ENCODE measurements at places on chromosomes 5 and 9.

DNA sequence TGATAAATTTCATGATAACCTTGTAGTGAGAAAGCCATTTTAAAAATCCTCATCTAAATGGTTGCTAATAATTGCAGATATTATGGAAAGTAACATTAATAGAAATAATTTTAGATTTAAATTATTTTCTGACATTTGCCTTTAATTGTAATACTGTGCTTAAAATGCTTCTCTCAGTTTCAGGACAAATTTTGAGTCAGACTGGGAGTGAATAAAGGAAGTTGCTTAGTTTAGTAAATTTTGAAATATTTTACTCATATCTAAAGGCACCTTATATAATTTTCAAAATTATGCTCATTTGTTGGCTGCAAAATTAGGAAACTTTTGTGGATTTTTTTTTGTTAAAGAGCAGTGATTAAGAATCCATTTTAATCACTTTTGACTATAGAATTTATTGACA is 93.8 kb downstream of the CSNK1G3 start:
- DNase-seq, result no peak

DNA sequence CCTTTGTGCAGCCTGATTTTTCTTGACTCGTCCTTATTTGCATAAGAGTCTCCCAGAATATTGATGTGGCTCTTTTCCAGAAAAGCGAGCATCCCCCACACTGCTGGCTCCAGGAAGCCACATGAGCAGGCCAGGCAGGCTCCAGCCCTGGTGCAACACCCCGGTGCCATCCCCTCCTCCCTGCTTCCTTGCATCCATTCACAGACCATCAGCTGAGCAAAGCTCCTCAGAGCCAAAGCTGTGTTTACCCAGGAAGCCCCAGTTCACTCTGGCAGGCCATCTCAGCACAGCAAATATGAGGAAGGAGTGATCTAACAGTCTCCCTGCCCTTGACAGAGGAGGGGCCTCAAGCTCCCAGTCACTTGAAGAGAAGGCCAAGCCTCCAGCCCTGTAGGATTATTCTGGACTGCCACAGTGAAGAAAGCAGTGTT is 34.4 kb downstream of the INSYN2B start:
- no peak for DNase-seq

DNA sequence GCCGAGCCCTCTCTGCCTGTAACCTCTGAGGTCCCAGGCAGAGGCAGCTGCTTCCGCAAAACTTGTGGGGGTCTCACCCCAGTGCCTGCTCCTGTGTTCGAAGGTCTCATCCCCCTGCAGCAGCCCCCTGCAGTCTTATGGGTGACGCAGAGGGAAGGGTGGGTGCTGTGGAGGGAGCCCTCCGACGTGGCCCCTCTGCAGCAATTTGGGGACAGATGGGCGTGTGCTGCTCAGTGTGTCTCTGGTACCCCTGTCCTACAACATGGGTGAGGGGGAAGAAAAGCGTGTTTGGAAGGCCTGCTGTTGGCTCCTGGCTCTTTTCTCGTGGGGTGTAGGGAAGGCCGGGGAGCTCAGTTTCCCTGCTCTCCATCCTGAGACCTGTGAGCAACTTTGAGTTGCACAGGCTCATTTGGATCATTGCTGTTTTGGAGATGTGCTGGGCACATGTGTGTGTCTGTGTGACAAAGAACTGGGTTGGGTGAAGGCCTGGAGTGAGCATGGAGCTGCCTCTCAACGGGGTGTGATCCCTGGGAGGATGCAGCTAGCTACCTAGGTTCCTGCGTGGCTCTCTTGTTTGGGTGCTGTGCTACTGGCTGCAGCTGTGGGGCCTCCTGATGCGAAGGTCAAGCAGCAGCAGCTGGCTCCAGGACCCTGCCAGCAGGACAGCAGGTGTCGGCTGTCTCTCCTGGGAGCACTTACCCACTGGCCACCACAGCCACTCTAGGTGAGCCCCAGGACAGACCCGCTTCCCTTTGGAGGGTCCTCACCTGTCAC is 179.6 kb upstream of the PITX1 start:
- DNase-seq, result no peak

GRCh38 chr5:1302258-1302657 is 7.4 kb upstream of the TERT start:
- no peak for DNase-seq

GRCh38 chr5:14110196-14110595 is 32.9 kb upstream of the TRIO start:
- no peak for DNase-seq

DNA sequence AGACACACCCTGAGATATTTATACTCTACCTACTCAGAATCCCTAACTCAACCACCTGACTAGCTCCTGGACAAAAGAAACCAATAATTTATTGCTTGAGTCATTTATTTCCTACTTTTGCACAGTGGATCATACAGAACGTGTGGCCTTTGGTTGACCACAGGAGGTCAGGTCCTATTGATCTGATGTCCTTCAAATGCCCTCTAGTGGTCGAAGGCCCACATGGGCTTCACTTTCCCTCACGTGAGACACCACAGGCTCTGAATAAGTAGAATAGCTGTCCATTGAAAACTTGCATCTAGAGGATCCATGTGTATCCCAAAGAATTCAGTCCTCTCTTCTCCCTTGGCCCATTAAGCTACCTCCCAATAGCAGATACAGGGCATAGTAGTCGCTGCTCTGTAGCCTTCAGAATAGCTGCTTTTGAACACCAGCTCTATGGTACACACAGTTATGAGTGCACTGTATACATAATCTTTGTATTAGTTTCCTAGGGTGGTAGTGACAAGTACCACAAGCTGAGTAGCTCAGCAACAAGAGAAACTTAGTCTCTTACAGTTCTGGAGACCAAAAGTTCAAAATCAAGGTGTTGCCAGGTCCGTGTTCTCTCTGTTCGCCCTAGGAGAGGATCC is 177.6 kb upstream of the SMARCA2 start:
- no peak for DNase-seq

GRCh38 chr9:268616-269015 is 54.0 kb downstream of the DOCK8 start:
- DNase-seq, result no peak

DNA sequence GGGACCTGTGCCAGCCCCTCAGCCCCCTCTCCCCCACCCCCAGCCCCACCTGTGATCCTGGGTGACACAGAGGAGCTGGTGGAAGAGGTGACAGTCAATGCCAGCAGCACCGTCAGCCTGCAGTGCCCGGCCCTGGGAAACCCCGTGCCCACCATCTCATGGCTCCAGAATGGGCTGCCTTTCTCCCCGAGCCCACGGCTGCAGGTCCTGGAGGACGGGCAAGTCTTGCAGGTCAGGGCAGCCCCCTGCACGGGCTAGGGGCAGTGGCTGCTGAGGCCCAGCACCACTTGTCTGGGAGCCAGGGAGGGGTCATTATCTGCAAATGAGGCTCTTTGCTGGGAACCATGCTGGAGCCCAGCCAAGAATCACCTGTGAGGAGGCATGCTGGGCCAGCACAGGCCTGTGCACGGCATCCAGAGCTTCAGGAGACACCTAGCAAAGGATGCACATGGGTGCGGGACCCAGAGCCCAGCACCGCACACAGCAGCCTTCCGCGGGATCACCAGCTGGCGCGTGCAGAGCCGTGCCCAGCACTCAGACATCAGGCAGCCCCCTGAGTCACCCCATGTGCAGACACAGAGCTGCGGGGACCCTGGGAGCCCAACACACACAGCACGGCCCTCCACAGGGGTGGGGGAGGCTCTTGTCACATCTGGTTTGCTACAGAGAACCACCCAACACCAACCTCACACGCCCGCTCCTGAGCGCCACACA is 62.0 kb upstream of the ASS1 start:
- DNase-seq, result no peak

- no peak for DNase-seq
Measured at GRCh38 chr9:14373336-14373666, 59.4 kb upstream of the NFIB start.

DNA sequence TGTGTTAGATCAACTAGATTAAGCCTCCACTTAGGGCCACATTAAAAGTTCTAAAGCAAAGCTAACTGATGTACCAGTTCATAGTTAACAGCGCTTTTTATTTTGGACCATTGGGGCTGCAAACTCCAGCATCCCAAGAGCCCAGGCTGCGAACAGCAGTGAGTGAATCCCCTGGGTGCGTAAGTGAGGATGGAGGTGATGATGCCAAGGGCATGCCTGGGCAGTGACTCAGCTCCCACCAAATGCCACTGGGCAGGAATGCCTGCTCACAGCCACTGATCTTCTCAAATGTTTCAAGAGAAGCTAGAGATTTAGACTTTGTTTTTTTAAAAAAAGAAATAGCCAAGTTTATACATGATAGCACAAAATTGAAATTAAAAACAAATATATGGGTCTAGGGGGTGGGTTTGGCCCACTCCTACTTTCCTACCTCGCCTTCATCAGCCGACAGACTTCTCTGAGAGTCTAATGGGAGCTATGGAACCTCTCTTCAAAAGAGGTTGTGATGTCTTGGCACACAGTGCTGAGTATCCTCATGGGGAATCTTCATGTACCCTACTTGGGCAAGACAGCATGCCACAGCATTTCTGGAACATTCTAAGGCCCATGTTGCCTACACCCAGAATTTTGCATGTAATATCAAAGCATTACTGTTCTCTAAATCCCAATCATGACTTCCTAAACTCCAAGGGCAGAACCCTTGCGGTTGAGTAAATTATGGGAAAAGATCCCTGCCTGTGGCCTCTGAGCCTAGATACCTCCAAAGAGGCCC is 398.1 kb downstream of the EBF1 start:
- no peak for DNase-seq

- DNase-seq, result no peak
Measured at GRCh38 chr5:32018476-32019436, 155.4 kb downstream of the GOLPH3 start.

DNA sequence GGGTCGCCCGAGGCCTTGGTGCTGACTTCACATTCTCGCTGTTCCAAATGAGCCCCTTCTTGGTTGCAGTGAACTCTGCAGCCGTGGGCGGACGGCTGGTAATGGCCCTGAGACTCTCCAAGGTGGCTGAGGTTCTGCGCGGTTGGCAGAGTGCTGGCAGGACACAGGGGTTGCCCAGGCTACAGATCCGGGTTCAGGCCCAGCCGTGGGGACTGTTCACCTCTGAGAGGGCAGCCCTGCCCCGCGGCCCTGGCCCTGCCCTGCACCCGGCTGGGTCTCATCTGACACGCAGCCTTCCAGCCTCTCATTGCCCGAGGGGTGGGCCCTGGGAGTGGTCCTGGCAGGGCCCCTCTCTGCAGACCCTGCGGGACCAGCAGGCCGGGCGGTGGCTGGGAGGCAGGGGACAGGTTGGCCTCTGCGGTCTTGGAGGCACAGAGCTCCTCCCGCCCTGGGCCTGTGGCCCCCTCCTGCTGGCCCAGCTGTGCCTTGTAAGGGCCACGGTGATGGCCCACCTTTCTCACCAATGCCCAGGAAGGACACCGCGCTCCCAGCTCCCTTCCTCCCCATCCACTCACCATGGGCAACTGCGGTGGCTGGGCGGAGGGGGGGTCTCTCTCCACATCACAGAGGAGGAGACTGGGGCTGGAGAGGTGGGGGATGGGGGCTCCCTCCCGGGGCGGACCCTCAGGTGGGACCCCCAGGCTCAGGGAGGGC is 51.6 kb downstream of the AHRR start:
- DNase-seq, result no peak

DNA sequence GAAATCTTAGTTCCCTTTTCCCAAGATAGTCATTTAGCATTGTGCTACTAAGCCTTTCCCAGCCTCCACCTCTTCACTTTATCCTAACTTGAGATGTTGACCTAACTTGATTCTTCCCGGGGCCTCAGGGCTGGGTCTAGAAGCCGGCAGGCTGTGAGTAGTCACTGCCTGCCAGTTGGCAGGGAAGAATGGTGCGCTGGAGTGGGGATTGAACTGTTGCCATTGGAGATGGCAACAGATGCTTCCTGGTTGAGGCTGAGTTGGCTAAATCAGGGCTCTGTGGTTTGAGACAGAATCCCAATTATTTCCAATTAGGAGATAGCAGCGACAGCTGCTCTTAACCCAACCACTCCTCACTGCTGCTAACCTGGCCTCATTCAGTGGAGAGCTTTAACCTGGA is 343.1 kb downstream of the BRINP1 start:
- DNase-seq, result no peak

GRCh38 chr9:81787747-81788632 is 98.6 kb upstream of the TLE1 start:
- DNase-seq, result no peak

Measured in NCI-H1436 treated with DMSO at 0.1 percent for 48 hours (cell line).